Breast epithelium (tissue), 4 donors: ENCODE measurements at places on chromosomes 4 and X.
A peak's percentile ranks its signal among the peaks of the same experiment; 100 is the strongest.

- H3K27me3 ChIP-seq = peaks cover 38% of the 10 kb centered on the region
- no peaks in the 10 kb centered on the region for H3K4me1 ChIP-seq
- H3K36me3 ChIP-seq = no peaks in the 10 kb centered on the region
- DNase-seq = no peak
- H3K4me3 ChIP-seq = no peak overlapping the region
Measured at GRCh38 chrX:24561121-24561520, 86.0 kb downstream of the PCYT1B start.

DNA sequence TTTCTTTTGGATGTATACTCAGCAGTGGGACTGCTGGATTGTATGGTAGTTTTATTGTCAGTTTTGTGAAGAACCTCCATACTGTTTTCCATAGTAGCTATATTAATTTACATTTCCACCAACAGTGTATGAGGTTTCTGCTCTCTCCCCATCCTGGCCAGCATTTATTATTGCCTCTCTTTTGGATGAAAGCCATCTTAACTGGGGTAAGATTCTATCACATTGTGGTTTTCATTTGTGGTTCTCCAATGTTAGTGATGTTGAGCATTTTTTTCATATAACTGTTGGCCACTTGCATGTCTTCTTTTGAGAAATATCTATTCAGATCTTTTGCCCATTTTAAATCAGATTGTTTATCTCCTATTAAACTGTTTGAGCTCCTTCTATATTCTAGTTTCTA, 27.6 kb downstream of the QRFPR start:
- H3K27me3 ChIP-seq = no peaks in the 10 kb centered on the region
- H3K4me1 ChIP-seq = no peaks in the 10 kb centered on the region
- no peak overlapping the region for H3K4me3 ChIP-seq
- H3K36me3 ChIP-seq = no peaks in the 10 kb centered on the region

- no peak overlapping the region for H3K4me3 ChIP-seq
- H3K36me3 ChIP-seq = no peaks in the 10 kb centered on the region
- H3K27me3 ChIP-seq = peaks cover 95% of the 10 kb centered on the region
- no peak for DNase-seq
- no peak overlapping the region for H3K27ac ChIP-seq
Measured at GRCh38 chrX:47174376-47174775, 19.3 kb upstream of the UBA1 start.

- peaks cover 6% of the 10 kb centered on the region for H3K36me3 ChIP-seq
- no peak overlapping the region for H3K27ac ChIP-seq
- no peaks in the 10 kb centered on the region for H3K27me3 ChIP-seq
- DNase-seq = no peak
Measured at GRCh38 chr4:67465763-67466052, 79.6 kb downstream of the CENPC start.

DNA sequence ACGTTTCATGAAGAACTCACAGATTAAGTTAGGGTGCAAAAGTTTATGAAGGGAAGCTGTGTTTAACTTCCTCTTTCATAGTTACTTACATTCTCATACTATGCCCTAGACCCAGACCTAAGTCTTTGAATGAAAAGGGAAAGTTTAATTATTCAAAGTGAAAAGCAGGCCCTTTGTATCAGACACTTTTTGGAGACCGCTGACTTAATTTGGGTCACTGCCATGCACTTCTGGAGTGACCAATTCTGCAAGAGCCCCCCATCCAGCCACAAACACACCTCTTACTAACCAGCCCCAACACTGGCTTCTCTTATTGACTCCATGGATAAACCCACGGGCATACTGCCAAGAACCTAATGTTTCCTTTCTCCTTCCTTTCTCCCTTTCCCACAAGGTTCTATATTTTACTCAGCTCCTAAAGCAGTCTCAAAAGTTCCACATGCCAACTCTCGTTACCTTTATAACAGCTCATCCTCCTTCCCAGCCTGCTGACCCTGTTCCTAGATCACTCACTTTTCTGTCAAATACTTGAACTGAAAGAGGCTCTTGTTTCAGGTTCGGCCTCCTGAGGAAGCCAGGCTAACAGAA, 34.5 kb downstream of the ABCE1 start:
- no peaks in the 10 kb centered on the region for H3K36me3 ChIP-seq
- H3K4me1 ChIP-seq = no peaks in the 10 kb centered on the region
- no peak overlapping the region for H3K4me3 ChIP-seq
- no peak overlapping the region for H3K27ac ChIP-seq
- no peak for DNase-seq
- no peaks in the 10 kb centered on the region for H3K27me3 ChIP-seq

- H3K27ac ChIP-seq = no peak overlapping the region
- no peak overlapping the region for H3K4me3 ChIP-seq
- peak; percentile 42 for DNase-seq
- no peaks in the 10 kb centered on the region for H3K4me1 ChIP-seq
Measured at GRCh38 chrX:19698122-19698521, 182.8 kb upstream of the MAP3K15 start.

DNA sequence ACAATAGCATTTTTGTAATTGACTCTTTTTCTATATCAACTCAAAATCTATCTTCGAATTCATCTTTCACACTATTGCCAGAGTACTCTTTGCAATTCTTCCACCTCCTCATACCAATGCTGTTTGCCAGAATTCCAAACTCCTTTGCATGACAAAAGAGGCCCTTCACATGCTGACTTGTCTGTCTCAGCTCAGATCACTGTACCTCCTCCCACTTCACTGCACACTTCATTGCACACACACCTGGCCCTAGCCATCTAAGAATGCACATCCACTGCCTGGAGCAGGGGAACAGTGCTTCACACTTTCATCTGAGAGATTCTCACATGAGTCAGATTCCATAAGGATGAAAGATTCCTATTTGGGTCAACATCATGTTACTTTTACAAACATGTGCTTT, 56.5 kb downstream of the PRDM5 start:
- no peaks in the 10 kb centered on the region for H3K27me3 ChIP-seq
- no peaks in the 10 kb centered on the region for H3K4me1 ChIP-seq
- H3K36me3 ChIP-seq = no peaks in the 10 kb centered on the region
- no peak overlapping the region for H3K4me3 ChIP-seq
- no peak overlapping the region for H3K27ac ChIP-seq

GRCh38 chrX:101287402-101287801, 3.7 kb downstream of the TAF7L start:
- no peak for DNase-seq
- no peaks in the 10 kb centered on the region for H3K4me1 ChIP-seq
- H3K27me3 ChIP-seq = no peaks in the 10 kb centered on the region
- H3K36me3 ChIP-seq = no peaks in the 10 kb centered on the region
- no peak overlapping the region for H3K27ac ChIP-seq

- no peak for DNase-seq
- H3K36me3 ChIP-seq = peaks cover 4% of the 10 kb centered on the region
- no peak overlapping the region for H3K4me3 ChIP-seq
- H3K4me1 ChIP-seq = no peaks in the 10 kb centered on the region
- no peaks in the 10 kb centered on the region for H3K27me3 ChIP-seq
Measured at GRCh38 chr4:47907089-47907646, 7.2 kb downstream of the NFXL1 start.

GRCh38 chrX:80792205-80792604, 17.5 kb downstream of the BRWD3 start:
- no peak for DNase-seq
- no peaks in the 10 kb centered on the region for H3K4me1 ChIP-seq
- H3K36me3 ChIP-seq = no peaks in the 10 kb centered on the region
- no peak overlapping the region for H3K27ac ChIP-seq

DNA sequence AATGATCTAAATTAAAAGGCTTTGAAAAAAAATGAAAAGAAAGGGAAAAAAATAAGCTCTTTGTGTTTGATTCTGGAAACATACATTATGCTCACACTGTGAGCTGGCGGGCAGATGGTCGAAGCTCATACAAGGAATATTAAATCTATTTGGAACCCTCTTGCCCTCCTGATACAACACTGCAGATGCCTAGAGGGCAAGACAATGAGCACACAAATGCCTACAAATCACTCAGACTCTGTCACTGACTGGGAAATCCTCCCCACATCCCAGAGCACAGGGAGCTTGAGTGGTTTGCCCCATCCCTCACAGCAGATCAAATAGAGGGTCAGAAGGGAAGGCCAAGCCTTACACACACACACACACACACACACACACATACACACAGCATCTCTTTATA, 320.4 kb downstream of the HNRNPD start:
- no peaks in the 10 kb centered on the region for H3K36me3 ChIP-seq
- H3K4me1 ChIP-seq = no peaks in the 10 kb centered on the region
- no peak overlapping the region for H3K4me3 ChIP-seq
- DNase-seq = no peak
- H3K27me3 ChIP-seq = no peaks in the 10 kb centered on the region

DNA sequence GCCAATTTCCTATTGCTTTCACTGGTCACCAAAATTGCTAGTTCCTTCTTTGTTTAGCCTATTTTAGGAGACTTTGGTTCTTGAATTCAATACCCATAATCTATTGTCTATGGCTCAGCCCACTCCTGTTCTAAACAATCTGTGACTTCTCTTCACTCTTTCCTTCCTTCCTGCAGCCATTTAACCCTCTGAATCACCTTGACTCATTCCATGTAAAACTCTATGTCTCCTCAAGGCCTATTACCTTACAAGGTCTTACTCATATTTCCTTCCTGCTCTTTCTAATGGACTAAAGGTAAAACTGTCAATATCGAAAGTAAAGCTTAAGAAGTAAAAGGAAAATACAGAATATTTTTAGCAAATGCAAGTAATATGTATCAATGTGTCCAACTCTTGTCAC, 301.6 kb downstream of the ARHGAP24 start:
- no peaks in the 10 kb centered on the region for H3K27me3 ChIP-seq
- H3K4me3 ChIP-seq = no peak overlapping the region
- H3K36me3 ChIP-seq = no peaks in the 10 kb centered on the region

DNA sequence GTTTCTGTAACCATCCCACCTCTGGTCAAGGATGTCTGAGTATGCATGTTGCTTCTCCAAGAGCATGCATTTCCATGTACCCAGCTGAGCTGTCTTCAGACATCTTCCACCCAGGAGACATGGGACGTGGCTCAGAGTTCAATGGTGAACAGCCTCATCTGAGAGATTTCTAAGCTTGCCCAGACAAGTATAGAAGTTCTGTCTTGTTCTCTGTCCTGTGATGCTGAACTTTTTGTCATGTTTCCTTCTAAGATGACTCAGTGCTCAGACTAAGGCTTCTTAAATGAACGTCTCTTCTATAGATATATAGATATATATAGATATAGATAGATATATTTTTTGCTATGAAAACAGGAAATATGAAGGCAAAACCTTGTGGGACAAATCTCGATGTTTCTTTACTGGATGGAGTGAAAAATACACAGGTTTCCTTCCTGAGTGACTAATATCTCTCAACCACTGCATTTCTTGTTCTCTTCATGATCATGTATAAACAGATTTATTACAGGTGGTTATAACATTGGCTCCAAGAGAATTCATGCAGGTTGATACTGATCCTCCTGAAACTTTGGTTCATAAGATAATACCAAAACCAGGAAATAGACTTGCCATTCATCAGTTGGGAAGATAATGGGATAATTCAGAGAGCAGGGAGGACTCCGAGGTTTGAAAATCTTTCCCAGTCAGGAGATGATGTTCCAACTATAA, 168.2 kb downstream of the ZNF518B start:
- no peaks in the 10 kb centered on the region for H3K4me1 ChIP-seq
- no peaks in the 10 kb centered on the region for H3K36me3 ChIP-seq
- H3K4me3 ChIP-seq = no peak overlapping the region

- H3K4me1 ChIP-seq = no peaks in the 10 kb centered on the region
- no peak overlapping the region for H3K4me3 ChIP-seq
- no peak overlapping the region for H3K27ac ChIP-seq
- H3K27me3 ChIP-seq = no peaks in the 10 kb centered on the region
- no peaks in the 10 kb centered on the region for H3K36me3 ChIP-seq
- DNase-seq = no peak
Measured at GRCh38 chr4:95243892-95244291, 304.9 kb downstream of the UNC5C start.

DNA sequence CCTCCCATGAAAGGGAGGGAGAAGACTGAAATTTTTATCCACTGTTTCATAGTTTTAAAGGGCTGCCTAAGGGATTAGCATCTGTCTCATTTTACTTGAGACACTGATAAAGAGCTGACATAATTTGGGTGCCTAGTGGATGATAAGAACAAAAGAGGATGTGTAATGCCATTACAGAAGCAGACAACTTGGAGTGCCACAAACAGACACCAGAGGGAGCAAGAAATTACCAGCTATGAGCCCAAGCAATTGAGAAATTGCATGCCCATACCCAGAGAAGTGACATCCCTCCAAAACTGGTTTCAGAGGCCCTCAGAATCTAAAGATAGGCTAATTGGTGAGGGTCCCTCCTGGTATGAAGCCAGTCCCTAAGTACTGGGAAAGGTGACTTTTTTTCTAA, 38.5 kb upstream of the POU3F4 start:
- no peak for DNase-seq
- H3K4me3 ChIP-seq = no peak overlapping the region
- no peak overlapping the region for H3K27ac ChIP-seq
- H3K4me1 ChIP-seq = no peaks in the 10 kb centered on the region
- H3K27me3 ChIP-seq = no peaks in the 10 kb centered on the region
- no peaks in the 10 kb centered on the region for H3K36me3 ChIP-seq

DNA sequence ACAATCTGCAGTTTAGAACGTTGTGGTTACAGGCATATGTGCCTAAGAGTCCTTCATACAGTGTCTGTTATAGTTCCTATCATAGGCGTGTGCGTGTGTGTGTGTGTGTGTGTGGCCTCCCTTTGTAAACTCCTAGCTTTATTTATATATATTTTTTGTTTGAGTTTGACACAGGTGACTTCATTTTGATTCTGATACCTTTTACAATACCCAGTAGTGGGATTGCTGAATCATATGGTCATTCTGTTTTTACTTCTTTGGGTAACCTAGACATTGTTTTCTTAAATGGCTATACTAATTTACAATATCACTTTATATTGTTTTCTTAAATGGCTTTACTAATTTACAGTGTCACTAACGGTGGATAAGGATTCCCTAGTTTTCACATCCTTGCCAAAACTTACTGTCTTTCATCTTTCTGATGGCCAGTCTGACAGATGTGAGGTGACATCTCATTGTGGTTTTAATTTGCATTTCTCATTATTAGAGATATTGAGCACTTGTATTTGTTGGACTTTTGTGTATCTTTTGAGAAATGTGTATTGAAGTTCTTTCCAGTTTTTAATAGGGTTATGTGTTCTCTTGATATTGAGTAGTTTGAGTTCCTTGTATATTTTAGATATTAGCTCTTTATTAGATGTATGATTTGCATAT, 211.1 kb upstream of the NUDT6 start:
- no peaks in the 10 kb centered on the region for H3K4me1 ChIP-seq
- H3K36me3 ChIP-seq = no peaks in the 10 kb centered on the region
- no peak for DNase-seq

DNA sequence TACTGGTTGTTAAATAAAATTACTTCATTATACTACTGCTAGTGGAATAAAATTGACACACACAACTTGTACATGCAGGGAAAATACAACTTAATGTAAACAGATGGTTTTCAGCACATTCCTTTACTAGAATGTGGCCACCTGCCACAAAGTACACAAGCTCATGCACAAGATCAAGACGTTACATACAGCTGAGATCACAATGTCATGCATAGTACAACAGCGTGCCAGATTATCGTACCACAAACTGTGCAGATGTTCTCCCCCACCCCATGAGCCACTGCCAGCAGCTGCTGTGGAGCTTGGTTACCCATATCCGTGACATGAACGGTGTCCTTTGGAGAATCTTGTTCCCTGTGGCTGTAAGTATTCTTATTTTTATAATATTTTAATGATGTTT, 27.7 kb downstream of the FBXO8 start:
- no peaks in the 10 kb centered on the region for H3K4me1 ChIP-seq
- no peak overlapping the region for H3K4me3 ChIP-seq
- no peak overlapping the region for H3K27ac ChIP-seq
- DNase-seq = no peak
- H3K36me3 ChIP-seq = no peaks in the 10 kb centered on the region
